Activated CD4-positive, alpha-beta T cell treated with anti-CD3 and anti-CD28 coated beads, Interleukin-2, amount 10 ng/mL, durations not matched to agents 7 days and 5 days (primary cell): ENCODE measurements at places on chromosomes 1 and 21. TPM values are rescaled to one million over a fixed set of nuclear protein-coding genes. Genes with fewer than 3 reads are reported as not detected.

- H3K4me3 ChIP-seq = no peak overlapping the region
- H3K27me3 ChIP-seq = peaks cover 16% of the 10 kb centered on the region
- no peaks in the 10 kb centered on the region for H3K36me3 ChIP-seq
- H3K27ac ChIP-seq = no peak overlapping the region
- DNase-seq = no peak
- H3K4me1 ChIP-seq = no peaks in the 10 kb centered on the region
Measured at GRCh38 chr1:154765970-154766369, 104.1 kb downstream of the KCNN3 start.

GRCh38 chr21:33522953-33523349 is 19.0 kb downstream of the GART start:
- H3K27ac ChIP-seq = no peak overlapping the region
- H3K27me3 ChIP-seq = no peaks in the 10 kb centered on the region
- no peak for DNase-seq
- no peaks in the 10 kb centered on the region for H3K4me1 ChIP-seq

GRCh38 chr1:16209132-16209846 is 3.2 kb downstream of the ARHGEF19 start:
- peaks cover 6% of the 10 kb centered on the region for H3K27me3 ChIP-seq
- H3K36me3 ChIP-seq = no peaks in the 10 kb centered on the region
- DNase-seq = no peak
- no peak overlapping the region for H3K4me3 ChIP-seq
- peak overlapping the region; percentile 43 for H3K27ac ChIP-seq
- H3K4me1 ChIP-seq = peaks cover 11% of the 10 kb centered on the region

MSH4 gene
- total RNA-seq = 0.40 TPM

- H3K27ac ChIP-seq = no peak overlapping the region
- no peaks in the 10 kb centered on the region for H3K36me3 ChIP-seq
Measured at GRCh38 chr1:35261412-35262120, 6.9 kb upstream of the ZMYM4 start.

UCK2 gene
- total RNA-seq = 23.7 TPM

DNA sequence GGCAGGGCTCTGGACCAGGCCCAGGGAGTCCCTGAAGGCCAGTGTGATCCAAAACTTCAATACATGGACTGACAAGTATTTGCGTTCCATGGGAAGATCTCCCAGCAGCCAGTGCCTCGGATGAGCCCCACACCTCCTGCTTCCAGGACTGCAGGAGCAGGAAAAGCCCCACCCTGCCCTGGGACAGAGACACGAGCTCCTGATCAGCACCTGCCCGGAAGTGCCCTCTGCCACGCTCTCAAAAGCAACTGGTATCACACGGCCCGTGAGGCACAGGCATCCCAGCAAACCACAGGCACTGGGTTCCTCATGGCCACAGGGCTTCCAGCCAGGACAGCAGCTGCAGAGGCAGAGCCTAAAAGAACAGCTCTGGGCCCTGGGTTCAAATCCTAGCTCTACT is 48.6 kb downstream of the ACOT7 start:
- no peak overlapping the region for H3K27ac ChIP-seq
- peaks cover 8% of the 10 kb centered on the region for H3K36me3 ChIP-seq
- no peak overlapping the region for H3K4me3 ChIP-seq
- DNase-seq = no peak
- no peaks in the 10 kb centered on the region for H3K27me3 ChIP-seq

DNA sequence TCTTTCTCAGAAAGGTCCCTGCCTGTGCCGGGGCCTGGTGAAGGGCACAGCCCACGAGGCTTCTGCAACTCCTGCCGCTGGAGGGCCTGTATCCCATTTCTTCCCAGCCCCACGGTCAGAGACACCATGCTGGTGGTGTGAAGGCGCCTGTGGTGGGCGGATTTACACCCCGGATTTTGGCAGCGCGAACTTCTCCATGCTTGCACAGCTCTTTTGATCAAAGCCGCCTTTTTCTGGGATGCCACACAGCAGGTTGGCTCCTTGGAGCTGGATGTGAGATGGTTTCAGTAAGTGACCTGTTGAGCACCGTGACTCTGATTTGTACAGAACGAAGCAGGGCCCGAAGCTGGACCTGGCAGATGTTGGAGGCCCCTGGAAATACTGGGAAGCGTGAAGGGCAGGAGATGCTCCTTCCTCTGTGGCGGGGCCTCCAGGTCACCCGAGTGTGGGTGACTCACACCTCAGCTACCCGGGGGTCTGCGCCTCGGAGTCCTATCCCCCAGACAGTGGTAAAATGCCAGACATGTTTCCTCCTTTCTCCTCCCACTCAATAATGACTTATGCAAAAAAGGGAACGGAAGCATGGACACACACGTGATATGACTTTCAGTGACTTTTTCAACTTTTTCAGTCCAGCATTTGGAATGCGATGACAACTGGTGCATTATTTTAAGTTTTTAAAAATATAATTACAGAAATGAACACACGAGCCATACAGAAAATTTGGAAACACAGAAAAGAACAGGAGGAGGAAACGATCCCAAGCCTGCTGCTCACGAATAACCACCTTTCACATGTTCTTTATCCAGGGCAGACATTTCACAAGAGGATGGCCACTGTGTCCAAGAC is 9.0 kb downstream of the UMODL1 start:
- no peak for DNase-seq
- H3K27me3 ChIP-seq = peaks cover 3% of the 10 kb centered on the region
- no peaks in the 10 kb centered on the region for H3K4me1 ChIP-seq
- H3K36me3 ChIP-seq = no peaks in the 10 kb centered on the region
- H3K4me3 ChIP-seq = no peak overlapping the region

DNA sequence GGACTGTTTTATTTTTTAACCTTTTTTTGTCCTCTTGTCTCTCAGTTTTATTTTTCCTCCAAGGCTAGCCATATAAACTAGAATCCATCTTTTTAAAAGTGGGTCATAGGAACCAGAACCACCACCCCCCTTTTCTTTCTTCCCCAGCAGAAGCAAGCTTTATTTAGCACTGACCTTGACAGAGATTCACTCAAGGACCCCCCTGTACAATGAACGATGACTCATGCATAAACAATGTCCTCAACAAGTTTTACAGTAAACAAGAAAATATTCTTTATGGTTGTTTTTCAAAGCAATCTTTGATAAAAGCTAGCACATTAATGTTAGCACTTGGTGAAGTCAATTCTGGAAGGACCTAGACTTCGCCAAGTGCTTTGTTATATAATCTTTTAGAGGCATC is 14.1 kb downstream of the PKN2 start:
- H3K4me1 ChIP-seq = peaks cover 7% of the 10 kb centered on the region
- no peak overlapping the region for H3K27ac ChIP-seq
- peaks cover 19% of the 10 kb centered on the region for H3K36me3 ChIP-seq
- no peak for DNase-seq
- no peaks in the 10 kb centered on the region for H3K27me3 ChIP-seq

DNA sequence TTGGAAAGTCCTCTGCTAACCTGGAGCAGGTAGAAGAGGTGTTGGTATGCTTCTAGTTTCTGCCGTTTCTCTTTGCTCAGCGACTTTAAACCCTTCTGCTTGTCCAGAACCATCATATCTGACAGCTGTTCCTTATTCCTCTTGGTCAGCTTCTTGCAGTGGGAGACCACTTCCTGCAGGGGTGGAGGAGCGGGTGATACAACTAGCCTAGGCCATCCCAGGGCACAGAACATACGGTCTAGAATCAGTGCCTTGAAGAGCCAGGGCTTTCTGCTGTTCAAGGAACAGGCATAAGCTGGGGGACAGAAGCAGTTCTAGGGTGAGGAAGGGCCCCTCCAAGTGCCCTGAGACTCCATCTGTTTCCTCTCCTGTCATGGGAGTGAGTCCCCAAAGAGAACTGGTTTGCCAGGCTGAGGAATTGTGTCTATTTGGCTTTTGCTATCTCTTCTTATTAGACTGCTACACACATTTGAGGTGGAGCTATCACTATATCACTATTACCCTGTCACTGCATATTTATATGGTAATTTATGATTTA is 32.5 kb downstream of the IQGAP3 start:
- H3K4me1 ChIP-seq = peaks cover 6% of the 10 kb centered on the region
- no peak overlapping the region for H3K4me3 ChIP-seq
- no peak for DNase-seq

DNA sequence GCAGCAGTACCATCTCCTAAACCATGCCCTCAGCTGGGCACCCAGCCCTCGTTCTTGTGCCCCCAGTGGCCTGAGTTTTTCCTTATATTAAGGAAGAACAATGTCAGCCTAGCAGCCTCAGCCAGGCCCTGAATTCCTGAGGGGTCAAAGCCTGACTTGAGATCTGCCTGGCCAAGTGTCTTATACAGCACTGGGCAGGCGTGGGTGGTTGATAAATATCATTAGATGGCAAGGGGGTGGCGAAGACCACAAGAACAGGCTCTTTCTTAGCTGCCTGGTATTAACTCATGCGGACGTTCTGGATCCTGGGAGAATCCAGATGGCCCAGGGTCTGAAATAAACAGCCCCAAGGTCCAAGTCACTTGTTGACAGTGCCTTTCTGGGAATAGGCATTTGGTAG is 18.3 kb downstream of the NGF start:
- H3K36me3 ChIP-seq = no peaks in the 10 kb centered on the region
- H3K4me3 ChIP-seq = no peak overlapping the region
- H3K4me1 ChIP-seq = no peaks in the 10 kb centered on the region
- no peak overlapping the region for H3K27ac ChIP-seq

DNA sequence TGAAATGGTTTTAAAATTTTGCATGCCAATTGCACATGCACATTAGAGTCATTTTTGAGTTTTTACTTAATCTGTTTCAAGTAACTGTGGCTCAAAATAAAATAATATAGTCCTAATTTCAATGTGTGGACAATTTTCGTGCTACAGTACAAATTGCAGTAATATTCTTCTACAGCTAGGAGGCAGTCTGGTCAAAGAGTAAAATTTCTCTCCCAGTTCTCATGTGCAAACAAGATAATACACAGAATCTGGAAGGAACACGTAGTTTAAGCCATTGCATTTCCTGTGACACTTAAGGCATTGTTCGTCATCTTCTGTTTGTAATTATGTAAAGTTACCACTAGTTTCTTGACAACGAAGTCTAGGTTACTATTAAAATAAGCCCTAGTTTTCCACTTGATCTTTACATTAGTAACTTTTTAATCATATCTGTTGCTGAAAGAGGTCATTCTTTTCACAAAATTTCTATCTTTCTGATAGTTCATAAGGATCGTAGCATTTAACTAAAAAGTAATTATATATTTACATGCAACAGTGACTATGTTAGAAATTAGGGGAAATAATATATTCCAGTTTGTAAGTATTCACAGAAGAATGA is 28.9 kb downstream of the ODR4 start:
- H3K4me1 ChIP-seq = peaks cover 13% of the 10 kb centered on the region
- no peak overlapping the region for H3K4me3 ChIP-seq
- peak; percentile 24 for DNase-seq
- H3K27me3 ChIP-seq = no peaks in the 10 kb centered on the region
- no peak overlapping the region for H3K27ac ChIP-seq

- H3K27me3 ChIP-seq = peaks cover 23% of the 10 kb centered on the region
- DNase-seq = no peak
- H3K27ac ChIP-seq = no peak overlapping the region
- no peak overlapping the region for H3K4me3 ChIP-seq
- no peaks in the 10 kb centered on the region for H3K36me3 ChIP-seq
Measured at GRCh38 chr1:20375563-20375962, 84.9 kb downstream of the VWA5B1 start.

TCHHL1 gene
- total RNA-seq = not detected

LCA5L gene
- 0.19 TPM for total RNA-seq

DNA sequence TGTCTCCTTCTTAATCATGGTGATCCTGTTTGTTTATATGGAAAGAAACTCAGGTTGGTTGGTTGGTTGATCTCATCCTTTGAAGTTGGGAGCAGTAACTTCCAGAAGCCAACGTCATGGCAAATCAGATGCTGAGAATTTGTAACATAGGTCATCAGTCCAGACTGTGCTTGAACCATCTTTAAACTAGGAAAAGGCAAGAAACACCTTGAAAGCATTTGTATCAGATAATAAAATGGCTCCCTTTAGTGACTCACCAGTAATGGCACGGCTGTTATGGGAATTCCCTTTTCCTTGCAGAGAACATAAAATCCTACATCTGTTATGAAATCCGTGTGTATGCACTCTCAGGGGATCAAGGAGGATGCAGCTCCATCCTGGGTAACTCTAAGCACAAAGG is 58.1 kb downstream of the SERBP1 start:
- H3K27ac ChIP-seq = no peak overlapping the region
- no peaks in the 10 kb centered on the region for H3K27me3 ChIP-seq
- no peaks in the 10 kb centered on the region for H3K4me1 ChIP-seq

- no peaks in the 10 kb centered on the region for H3K36me3 ChIP-seq
- DNase-seq = no peak
- H3K4me3 ChIP-seq = no peak overlapping the region
Measured at GRCh38 chr1:162207862-162208261, 138.4 kb downstream of the NOS1AP start.

IBA57 gene
- 8.2 TPM for total RNA-seq

GRCh38 chr21:45378258-45378966 is 26.6 kb upstream of the COL18A1 start:
- H3K27me3 ChIP-seq = peaks cover 8% of the 10 kb centered on the region
- H3K4me3 ChIP-seq = no peak overlapping the region
- no peaks in the 10 kb centered on the region for H3K36me3 ChIP-seq

- no peak overlapping the region for H3K4me3 ChIP-seq
- peaks cover 10% of the 10 kb centered on the region for H3K27me3 ChIP-seq
- no peak overlapping the region for H3K27ac ChIP-seq
- no peak for DNase-seq
Measured at GRCh38 chr1:6958407-6959030, 173.3 kb downstream of the CAMTA1 start.

DNA sequence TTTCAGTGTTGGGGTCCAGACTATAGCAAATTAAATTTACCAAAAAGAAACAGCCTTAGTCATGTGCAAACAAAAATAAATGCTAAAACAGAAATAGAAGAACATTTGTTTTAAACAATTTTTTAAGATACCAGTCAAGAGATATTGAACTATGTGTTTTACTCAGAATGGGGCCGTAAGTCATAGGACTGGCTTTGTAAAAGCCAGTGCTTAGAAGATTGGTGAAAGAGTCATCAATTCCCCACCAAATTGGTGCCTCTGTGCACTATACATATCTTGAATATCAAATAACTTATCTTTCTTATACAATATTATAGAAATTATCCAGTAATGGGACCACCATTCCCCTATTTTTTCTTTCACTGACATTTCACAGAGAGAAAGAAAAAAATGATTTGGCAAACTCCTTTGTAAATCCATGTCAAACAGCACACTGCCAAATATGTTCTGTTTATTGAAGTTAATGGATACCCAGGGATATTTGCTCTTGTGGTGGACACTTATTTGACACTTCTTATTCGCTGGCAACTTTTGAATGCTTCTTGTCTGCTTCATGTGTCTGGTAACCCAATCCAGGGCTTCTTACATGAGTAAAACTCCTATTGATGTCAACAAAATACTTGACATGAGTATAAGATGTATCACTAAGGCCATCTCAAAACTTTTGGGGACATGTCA is 145.7 kb upstream of the PKN2 start:
- H3K4me3 ChIP-seq = no peak overlapping the region
- peaks cover 9% of the 10 kb centered on the region for H3K27me3 ChIP-seq
- no peak for DNase-seq
- H3K27ac ChIP-seq = no peak overlapping the region
- H3K4me1 ChIP-seq = no peaks in the 10 kb centered on the region

DNA sequence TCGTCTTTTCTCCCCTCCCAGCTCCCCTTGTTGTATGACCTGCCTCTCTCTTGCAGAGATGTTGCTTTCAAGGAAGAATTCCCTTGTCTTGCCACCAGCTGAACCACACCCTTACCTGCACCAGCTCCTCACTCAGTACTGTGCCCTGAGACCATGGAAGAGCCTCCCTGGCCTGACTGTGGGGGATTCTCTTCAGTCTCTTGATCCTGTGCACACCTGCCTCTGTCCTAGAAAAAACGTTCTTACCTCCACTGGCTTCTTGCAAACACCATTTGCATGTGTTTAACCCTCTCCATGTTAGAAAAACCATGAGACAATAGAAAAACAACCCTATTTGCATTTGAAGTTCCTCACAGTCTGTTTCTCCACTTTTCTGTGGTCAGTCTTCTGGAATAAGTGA is 43.3 kb upstream of the FCRL4 start:
- no peaks in the 10 kb centered on the region for H3K4me1 ChIP-seq
- no peak for DNase-seq
- H3K27me3 ChIP-seq = peaks cover 5% of the 10 kb centered on the region
- H3K27ac ChIP-seq = no peak overlapping the region
- H3K4me3 ChIP-seq = no peak overlapping the region
